ENCODE measurements at places on chromosomes 6 and 20.
A peak's percentile ranks its signal among the peaks of the same experiment; 100 is the strongest.

GRCh38 chr6:164453835-164454234 lies 855.6 kb downstream of the C6orf118 start:
- no peak for DNase-seq

GRCh38 chr20:54176610-54177009 lies 2.8 kb upstream of the CYP24A1 start:
- no peak for DNase-seq

GRCh38 chr6:151679081-151679480 lies 128.4 kb upstream of the ESR1 start:
- DNase-seq = no peak

DNA sequence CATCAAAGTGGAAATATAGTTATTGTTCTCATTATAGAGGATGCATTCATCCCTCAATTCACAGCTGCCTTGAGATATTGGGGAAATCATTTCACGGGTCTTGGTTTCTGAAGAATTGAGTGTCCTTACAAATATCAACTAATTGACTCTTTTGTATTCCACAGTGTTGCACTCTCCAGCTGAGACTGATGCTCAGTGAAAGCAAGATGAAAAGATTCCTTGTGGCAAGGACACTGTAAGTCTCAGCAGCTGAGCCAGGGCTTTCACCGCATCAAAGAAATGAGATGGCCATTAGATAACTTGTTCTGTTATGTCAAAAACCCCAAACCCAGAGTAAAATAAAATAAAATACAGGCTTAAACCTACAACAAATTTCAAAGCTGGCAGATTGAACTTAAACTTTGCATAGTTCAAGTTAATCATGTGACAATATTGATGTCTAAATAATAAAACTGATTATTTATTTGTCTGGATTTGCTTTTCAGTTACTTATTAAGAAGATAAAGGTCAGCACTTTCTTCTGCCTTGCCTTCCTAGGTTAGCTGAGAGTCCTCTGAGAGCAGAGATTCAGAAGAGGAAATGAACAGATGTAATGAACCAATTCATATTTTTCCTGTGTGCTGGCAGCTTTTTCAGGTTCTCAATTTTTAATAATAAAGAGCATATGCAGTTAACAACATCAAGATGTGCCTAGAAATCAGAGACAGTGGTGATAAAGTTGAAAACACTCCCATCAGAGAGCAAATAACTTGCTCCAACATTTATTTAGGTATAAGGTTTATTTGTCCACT lies 82.4 kb upstream of the SMLR1 start:
- no peak for DNase-seq

- peak; percentile 82 for DNase-seq
Measured at GRCh38 chr6:30889921-30890645, 5.8 kb downstream of the DDR1 start.

- DNase-seq = no peak
Measured at GRCh38 chr6:126064257-126064747, 78.0 kb downstream of the TRMT11 start.

- no peak for DNase-seq
Measured at GRCh38 chr20:51420111-51420510, 122.4 kb downstream of the NFATC2 start.

DNA sequence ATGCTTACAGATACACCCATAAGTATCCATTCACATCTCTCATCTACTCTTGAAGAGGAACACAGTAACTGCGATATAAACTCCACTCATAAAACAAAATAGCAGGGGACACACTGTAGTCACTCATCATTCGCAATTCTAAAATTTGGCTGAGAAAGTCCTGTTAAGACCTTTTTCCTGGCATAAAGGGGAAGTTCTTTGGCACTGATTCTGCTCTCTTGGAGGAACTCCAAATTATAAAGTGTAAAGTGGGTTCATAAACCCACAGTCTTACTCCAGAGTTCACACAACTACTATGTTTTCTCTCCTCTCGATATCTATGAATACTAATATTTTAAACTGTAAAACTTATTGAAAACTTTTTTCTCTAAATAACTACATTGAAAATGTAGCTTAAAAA lies 80.6 kb downstream of the ADGB start:
- DNase-seq = no peak

DNA sequence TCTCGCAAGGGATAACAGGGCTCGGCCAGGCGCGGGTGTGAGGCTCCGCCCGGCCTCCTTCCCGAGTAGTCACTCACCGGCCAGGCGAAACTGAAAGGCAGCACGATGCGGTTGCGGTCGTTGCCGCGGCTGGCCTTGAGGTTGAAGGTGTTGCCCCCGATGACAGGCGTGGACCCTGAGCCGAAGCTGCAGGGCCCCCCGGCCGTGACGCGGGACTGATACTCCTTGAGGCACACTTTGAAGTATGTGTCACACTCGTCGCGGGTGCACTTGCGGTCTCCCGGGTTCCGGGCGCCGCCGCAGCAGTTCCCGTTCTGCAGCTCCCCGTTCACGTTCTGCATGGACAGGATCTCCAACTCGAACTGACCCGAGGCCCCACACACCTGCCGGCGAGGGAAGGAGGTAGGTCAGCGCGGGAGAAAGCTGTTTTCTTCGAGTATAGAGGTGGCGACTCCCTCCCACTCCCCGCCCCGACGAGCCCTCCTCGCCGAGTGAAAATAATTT lies 1.1 kb downstream of the JAG1 start:
- DNase-seq = peak; percentile 68

DNA sequence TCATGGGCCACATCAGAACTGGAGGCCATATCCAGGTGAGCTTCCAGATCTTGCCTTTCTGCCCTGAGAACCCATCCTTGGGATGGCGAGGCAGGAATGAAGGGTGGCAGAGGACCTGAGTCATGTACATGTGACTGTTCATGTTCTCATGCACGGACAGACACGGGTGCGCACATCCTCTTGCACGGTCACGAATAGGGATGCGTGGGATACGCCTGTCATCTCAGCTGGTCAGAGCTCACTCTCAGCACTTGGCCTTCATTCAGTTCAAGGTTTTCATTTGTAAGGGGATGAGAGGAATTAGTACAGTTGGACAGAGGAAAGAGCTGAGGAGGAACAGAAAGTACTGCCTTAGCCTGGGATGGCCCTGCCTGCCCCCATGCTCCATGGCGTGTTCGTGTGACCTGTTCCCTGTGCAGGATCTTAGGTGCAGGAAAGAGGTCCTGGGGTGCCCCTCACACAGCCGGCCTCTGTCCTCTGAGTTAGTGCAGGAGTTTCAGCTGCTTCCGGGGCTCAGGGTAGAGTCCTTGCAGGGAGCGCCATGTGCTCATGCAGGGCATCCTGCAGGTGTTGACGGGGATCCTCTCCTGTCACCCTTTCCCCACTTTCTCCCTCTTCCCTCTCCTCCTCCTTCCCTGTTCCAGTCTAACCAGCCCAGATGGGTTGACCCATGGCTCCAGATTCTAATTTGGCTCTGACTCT lies 173.4 kb downstream of the DTNBP1 start:
- no peak for DNase-seq

- DNase-seq = no peak
Measured at GRCh38 chr6:125513978-125514377, 212.2 kb upstream of the HDDC2 start.

GRCh38 chr20:32387252-32387651 lies 29.1 kb downstream of the ASXL1 start:
- DNase-seq = no peak

DNA sequence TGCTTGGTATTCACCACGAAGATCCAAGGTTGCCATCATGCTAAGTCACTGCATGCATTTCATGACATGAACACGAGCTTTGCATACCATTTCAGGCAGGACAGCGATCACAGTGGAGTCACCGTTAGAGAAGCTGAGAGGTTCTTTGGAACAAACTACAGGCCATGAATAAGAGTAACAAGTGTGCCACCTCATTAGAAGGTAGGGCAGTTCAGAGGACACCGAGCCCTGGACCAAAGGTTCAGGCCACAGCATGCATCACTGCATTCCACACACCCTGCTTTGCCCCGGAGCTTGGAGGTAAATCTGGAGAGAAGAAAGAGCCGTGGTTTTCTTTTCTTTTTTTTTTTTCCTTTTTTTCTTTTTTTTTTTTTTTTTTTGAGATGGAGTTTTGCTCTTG lies 66.9 kb upstream of the CDH4 start:
- DNase-seq = no peak

GRCh38 chr20:36306553-36307411 lies 643 bp downstream of the DLGAP4 start:
- DNase-seq = no peak

- no peak for DNase-seq
Measured at GRCh38 chr20:21520702-21521595, 7.1 kb upstream of the NKX2-2 start.

DNA sequence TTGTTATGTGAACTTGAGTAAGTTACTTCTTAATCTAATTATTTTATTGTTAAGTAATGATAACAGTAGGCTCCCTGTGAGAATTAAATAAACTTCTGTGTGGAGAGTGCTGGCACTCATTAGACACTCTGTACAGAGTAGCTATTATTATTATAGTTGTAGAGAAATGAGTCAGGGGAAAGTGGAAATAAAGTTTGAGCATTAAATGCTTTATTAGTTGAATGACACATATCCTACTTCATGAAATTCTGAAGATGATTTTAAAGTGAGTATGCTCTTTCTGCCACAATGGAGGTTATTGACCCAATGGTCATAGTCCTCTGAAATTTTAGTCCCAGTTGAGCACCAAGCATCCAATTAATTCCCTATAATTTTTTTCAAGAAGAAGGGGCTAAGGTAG lies 5.9 kb downstream of the ECI2 start:
- DNase-seq = no peak

DNA sequence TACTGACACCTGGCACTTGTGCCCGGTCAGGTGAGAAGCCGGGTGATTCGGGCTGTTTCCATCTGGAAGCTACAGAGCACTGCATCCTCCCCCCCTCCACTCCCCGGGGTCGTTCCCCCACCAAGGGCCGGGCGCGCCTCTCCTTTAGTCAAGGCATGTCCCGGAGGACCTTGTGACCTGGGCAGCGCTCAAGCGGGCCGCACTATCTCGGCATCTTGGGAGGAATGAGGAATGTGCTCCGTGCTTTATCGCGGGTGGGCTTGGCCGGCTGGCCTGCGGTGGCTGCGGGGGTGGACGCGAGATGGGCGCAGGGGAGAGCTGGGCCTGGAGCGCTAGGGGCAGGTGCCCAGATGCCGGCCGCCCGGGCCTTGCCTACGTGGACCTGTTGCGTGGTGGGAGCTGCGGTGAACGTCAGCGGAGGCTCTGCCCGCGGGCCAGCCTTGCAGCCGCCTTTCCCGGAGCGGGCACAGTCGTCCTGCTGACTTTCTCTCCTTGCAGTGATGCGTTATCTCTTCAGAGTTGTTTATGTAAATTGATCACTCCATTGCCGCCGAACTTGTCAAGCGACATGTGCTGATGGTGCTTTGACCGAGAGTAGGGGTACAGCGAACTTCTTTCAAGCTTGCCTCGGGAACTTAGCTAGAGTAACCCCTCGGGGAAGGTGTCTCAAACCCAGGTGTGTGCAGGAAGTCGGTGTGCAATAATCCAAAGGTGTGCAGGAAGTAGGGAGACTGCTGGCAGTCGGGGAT lies 1.1 kb downstream of the LRRC1 start:
- DNase-seq = no peak

- no peak for DNase-seq
Measured at GRCh38 chr20:59177266-59178250, 13.9 kb downstream of the ZNF831 start.

GRCh38 chr6:112027942-112028674 lies 25.8 kb upstream of the CCN6 start:
- DNase-seq = no peak

DNA sequence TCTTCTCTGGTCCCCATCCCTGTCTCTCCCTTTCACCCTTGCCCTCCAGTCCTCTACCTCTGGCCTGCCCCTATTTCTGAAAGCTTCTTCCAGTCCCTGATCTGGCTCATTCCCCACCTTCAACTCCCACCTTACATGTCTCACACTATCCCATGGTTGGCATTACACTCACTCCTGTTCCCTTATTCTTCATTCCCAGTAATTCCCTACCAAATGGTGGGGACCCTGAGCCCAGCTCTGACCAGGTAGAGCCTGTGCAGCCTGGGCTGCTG lies 6.4 kb downstream of the TP53INP2 start:
- DNase-seq = no peak

DNA sequence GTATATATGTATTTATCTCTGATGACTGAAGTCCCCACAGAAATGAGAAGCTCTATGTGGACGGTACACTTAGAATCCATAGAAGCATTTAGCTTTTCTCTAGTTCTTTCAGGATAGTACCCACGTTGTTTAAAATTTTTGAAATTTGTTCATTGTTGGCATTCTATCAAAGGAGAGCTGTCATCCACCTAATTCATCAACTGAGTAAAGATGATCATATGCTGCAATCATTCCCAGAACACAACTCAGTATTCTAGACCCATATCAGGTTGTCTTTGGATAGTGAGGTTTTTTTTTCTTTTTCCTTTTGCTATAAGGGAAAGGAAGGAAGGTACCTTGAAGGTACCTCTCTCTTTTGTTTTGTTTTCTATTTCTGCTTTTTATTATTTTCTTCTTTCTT lies 9.3 kb downstream of the SERAC1 start:
- DNase-seq = no peak

DNA sequence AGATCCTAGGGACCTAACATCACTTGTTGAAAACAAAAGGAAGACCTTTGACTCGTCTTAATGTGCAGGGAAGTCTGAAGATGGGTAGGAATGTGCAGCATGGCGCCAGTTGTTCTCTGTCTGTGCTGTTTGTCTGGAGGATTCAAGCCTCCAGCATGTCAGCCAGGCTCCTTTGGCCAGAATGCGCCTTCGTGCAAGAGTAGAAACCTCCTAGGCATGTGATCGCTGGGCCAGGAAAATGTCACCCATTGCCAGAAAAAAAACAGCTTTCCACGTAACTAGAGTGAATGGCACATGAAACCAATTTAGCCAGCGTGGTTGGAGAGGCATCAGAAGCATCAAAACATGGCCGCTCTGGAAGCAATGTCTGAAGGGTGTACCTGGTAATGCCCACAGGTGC lies 132.7 kb downstream of the EDN1 start:
- DNase-seq = no peak

- no peak for DNase-seq
Measured at GRCh38 chr6:142850679-142851423, 94.1 kb downstream of the HIVEP2 start.

- no peak for DNase-seq
Measured at GRCh38 chr6:88361298-88361697, 195.2 kb upstream of the CNR1 start.

- DNase-seq = no peak
Measured at GRCh38 chr6:14286144-14286543, 168.6 kb downstream of the CD83 start.

GRCh38 chr20:62734881-62735280 lies 26.2 kb downstream of the NTSR1 start:
- no peak for DNase-seq
